Ascending aorta (tissue), 2 donors: ENCODE measurements at places on chromosomes 5 and 9. TPM values are rescaled to one million over a fixed set of nuclear protein-coding genes. Genes with fewer than 3 reads are reported as not detected.

- DNase-seq, result no peak
Observed at GRCh38 chr9:135697226-135697625, 2.1 kb downstream of the SOHLH1 start.

- DNase-seq, result no peak
Observed at GRCh38 chr9:137127301-137128157, 11.4 kb upstream of the GRIN1 start.

DNA sequence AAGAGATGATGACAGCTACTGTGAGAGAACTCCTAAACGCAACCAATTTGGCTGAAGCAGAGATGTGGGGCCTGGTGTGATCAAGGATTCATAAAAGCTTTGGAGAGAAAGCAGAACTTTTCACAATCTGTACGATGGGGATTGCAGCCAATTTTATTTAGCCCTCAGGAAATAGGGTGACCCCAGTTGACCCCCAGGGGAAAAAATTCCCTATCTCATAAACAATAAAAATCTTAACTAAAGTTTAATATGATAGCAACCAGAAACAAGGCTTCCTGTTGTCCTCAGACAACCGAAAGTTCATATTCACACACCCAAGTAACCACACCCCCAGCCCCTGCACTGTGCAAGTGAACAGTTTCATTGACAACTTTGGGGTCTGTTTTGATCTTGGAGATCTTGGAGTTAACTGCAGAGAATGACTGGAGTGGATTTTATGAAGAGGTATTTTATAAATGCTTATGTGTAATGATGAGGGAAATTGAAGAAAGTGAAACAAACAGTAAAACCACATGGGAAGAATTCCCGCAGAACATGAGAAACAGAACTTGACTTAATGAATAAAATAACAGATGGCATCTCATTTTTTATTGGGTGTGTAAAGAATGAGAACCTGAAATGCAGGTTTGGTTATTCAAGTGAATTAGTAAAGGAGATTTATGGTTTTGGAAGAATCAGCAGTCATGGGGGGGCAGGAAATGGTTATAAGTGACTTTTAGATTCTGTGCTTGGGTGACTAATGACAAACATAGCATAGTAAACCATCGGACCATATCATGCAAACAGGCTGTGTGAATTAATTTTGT, 94.5 kb downstream of the PDE4D start:
- DNase-seq, result no peak

- no peak for DNase-seq
Observed at GRCh38 chr5:107455111-107455544, 215.6 kb downstream of the EFNA5 start.

- DNase-seq, result no peak
Observed at GRCh38 chr5:37501152-37501551, 122.0 kb downstream of the WDR70 start.

GRCh38 chr9:122128007-122128968, 31.3 kb downstream of the NDUFA8 start:
- no peak for DNase-seq

- DNase-seq, result no peak
Observed at GRCh38 chr9:134275375-134275774, 50.9 kb upstream of the RXRA start.

- no peak for DNase-seq
Observed at GRCh38 chr5:45094876-45095440, 286.2 kb downstream of the MRPS30 start.

GRCh38 chr5:176543428-176544182, 5.5 kb upstream of the CDHR2 start:
- peak; percentile 80 for DNase-seq

GRCh38 chr9:130026583-130027340, 16.2 kb downstream of the FNBP1 start:
- no peak for DNase-seq

- DNase-seq, result no peak
Observed at GRCh38 chr9:13816837-13817236, 497.1 kb downstream of the NFIB start.

DNA sequence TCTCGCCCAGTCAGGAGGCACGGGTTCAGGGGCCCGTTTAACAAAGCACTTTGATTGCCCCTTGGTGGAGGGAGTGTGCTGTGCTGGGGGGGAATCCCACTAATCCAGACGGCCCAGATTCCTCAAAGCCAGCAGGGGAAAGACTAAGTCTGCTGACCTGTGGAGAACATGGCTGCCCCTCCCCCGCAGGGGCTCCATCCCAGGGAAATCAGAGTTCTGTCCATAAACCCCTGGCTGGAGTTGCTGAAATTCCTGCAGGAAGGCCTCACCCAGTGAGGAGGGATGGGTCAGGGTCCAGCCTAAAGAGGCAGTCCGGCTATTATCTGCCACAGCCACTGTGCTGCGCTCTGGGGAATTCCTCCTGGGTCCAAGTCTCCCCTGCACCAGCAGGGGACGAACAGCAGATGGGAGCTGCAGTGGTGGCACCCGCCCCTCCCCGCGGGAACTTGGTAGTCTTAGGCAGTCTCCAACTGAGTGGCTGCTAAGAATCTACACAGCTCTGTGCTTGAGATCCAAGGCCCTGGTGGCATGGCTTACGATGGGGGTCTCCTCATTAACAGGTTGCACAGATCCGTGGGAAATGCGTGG, 174.0 kb upstream of the DAB2 start:
- DNase-seq, result no peak

DNA sequence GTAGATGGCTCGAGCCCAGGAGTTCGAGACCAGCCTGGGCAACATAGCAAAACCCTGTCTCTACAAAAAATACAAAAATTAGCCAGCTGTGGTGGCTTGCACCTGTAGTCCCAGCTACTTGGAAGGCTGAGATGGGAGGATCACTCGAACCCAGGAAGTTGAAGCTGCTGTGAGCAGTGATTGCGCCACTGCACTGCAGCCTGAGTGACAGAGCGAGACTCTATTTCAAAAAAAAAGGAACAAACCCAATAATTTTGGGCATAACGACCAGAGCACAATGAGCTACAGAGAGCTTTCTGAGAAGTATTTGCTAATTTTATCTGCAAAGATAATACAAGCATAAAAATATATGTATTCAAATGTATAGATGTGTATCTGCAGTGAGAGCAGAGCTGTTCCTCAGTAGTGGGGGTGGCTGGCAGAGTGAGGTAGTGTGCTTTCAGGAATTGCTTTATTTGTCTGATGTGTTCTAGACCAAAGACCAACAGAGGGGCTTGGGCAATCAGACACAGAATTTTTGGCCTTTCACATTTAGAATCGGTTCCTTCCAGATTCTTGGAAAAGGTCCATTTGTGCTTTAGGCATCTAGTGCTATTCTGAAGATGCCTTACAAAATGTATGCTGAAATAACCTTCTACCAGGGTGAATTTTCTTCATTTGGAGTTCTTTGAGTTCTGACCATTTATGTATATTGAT, 5.2 kb downstream of the DOCK8 start:
- DNase-seq, result no peak

DNA sequence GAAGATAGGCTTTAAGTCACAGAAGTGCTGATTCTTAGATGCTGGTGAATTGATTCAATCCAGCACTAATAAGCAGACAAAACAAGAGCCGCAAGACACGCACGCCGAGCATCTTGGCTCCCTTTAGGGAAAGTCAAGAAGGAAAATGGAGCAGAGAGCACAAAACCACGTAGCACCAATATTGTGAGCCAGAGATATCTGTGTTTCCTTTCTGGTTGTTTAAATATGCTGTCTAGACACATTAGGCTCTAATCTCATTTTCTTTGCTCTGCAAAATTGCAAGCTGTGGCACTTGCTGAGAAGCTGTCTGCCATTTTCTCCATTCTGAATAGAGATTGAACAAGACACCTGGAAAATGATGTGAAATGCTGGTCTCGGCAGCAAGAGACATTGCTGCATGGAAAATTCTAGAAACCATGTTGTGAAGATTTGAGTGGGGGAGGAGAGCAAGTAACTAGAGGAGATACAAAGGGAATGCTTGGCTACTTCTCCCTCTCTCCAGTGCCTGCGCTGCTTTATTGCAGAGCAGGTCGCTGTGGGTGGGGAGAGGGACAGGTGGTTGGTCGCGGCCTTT, 336.3 kb downstream of the MED10 start:
- no peak for DNase-seq

RNF183 gene
- total RNA-seq, result not detected

EQTN gene
- total RNA-seq, result not detected

ARID3C gene
- not detected for total RNA-seq

IQGAP2 gene
- total RNA-seq, result 19.8 TPM

IFNA5 gene
- total RNA-seq, result 4.0 TPM

OR1J2 gene
- not detected for total RNA-seq
